ENCODE measurements at places on chromosomes 16 and 17.

- no peak for DNase-seq
Observed at GRCh38 chr17:3914312-3914670, 2.0 kb downstream of the P2RX1 start.

DNA sequence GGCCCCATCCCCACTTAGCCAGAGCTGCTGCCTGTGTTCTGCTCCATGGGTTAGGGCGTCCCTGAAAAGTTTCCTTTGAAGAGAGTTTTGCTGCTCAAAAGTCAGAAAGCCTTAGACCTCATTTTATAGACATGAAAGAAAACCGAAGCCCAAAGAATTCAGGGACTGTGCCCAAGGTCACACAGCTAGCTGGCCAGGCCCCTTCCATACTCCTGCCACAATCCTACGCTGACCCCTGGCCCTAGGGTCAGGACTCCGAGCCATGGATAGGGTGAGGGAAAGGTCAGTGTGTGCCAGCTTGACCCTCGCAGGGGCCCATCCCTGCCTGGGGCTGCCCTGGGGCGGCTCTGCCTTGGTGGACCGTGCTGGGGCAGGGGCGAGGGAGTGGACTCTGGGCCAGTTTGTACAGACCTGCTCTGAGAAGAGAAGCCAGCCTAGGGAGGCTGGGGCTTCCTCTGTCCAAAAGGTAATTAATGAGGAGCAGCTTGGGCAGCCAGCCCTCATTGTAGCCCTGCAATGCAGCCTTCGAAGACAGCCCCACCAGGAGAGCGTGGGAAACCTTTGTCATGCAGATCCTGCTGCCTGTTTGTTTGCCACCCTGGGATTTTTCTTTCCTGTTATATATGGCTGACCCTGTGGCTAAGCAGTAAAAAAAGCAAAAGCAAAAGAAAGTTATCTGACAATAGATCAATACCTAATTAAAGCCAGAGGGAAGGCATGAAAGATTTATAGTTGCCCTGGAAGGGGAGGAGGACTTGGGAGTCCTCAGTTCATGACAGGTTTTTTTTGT is 37.4 kb downstream of the RHBDL3 start:
- no peak for DNase-seq

DNA sequence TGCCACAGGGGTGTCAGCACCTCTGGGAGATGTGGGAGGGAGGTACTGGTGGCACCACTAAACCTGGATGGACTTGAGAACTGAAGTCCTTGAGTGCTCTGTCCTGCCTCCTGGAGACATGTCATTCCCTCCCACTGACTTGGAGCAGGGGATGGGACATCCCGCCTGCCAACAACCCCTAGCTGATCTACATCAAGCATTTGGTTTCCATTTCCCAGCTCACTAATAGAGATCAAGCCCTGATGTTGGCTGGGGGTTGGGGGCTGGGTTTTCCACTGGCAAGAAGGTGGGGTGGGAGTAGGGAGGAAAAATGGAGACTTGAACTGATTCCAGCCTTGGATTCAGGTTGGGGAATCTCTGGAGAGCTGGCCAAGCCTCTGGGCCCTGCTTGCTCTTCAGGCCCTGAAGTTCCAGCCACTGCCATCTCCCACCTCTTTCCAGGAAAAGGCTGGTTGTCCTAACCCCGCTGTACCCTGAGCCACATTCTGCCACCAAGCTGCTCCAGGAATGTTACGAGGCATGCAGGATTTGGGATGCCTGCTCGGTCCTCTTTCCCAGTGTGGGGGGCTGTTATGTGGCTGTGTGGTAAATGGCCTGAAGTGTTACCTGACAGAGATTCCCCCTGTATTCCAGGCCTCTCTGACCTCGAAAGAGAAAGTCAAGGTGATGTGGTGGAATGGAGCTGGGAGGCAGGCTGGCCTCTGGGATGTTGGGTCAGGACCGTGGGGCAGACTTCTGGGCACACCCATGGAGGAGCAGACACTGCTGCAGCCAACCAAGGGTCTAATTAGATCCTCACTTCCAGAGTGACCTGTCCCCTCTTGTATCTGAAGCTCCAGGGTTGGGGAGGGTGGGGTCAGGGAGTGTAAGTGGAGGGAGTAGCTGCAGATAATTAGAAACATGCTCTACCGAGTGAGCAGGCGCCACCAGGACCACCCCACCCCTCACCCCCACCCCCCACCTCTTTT is 16.7 kb downstream of the IGFBP4 start:
- DNase-seq = no peak

DNA sequence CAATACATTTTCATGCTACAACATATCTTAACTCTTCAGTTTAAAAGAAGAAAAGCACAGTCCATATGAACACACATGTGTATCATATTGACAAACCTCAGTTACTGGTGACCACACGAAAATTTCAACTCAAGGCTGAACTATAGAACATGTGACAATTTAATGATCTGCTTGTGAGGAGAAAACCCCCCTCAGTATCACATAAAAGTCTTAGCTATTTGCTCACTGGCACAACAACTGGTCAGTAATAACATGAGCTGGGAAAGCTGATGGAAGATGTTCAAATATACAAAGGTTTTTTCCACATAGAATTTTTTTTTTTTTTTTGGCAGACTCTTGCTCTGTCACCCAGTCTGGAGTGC is 19.5 kb downstream of the ZNF652 start:
- no peak for DNase-seq

DNA sequence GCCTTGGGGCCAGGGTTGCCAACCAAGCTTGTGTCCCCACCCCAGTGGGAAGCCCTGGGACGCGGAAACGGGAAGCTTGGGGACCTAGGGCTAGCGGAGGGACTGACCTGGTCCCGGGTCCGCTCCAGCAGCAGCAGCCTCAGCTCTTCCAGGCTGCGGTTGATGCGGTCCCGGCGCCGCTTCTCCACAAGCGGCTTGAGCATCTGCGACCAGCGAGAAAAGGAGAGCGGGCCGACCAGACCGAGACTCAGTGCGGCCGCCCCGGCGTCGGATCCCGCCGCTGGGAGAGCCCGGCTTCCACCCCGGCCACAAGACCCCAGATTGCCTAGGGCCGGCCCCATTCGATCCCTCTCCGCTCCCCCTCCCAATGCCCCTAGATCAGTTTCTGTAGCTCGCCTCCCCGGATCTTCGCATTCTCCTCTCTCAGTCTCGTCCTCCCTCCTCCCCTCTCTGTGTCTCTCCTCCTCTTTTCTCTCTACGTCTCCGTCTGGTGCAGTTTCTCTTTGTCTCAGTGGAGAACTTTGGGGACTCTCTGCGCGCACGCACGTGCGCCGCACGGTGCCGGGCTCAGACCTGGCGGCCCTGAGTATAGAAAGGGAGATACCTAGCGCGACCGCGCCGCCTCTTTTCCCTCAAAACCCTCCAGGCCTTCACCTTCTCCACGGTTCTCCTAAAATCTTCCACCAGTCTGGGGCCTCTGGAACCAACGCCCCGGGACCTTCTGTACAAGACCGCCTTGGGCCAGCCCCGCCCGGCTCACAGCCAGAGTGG is 797 bp downstream of the HES7 start:
- no peak for DNase-seq

- DNase-seq = no peak
Observed at GRCh38 chr16:71249399-71249798, 18.9 kb upstream of the HYDIN start.

- no peak for DNase-seq
Observed at GRCh38 chr16:23941963-23942564, 106.3 kb downstream of the PRKCB start.

GRCh38 chr17:67452681-67453554 is 75.8 kb downstream of the PITPNC1 start:
- no peak for DNase-seq

Data from stimulated activated CD8-positive, alpha-beta memory T cell treated with anti-CD3 and anti-CD28 coated beads, Interleukin-4, amount 100 ng/mL, for 1 hour (primary cell).